ENCODE measurements at places on chromosomes 11 and 22. TPM values are rescaled to one million over a fixed set of nuclear protein-coding genes. Genes with fewer than 3 reads are reported as not detected.

Gene RASL10A
- 1.6 TPM for total RNA-seq

- DNase-seq, result no peak
- H3K4me3 ChIP-seq, result no peak overlapping the region
- H3K4me1 ChIP-seq, result no peaks in the 10 kb centered on the region
- H3K27ac ChIP-seq, result no peak overlapping the region
- H3K27me3 ChIP-seq, result no peaks in the 10 kb centered on the region
Observed at GRCh38 chr11:79860336-79860735, 419.5 kb upstream of the TENM4 start.

GRCh38 chr22:20154602-20155187, 3.8 kb upstream of the CCDC188 start:
- no peaks in the 10 kb centered on the region for H3K36me3 ChIP-seq
- peaks cover 7% of the 10 kb centered on the region for H3K27me3 ChIP-seq
- H3K4me3 ChIP-seq, result peak overlapping the region; percentile 28
- H3K27ac ChIP-seq, result no peak overlapping the region
- no peak for DNase-seq

DNA sequence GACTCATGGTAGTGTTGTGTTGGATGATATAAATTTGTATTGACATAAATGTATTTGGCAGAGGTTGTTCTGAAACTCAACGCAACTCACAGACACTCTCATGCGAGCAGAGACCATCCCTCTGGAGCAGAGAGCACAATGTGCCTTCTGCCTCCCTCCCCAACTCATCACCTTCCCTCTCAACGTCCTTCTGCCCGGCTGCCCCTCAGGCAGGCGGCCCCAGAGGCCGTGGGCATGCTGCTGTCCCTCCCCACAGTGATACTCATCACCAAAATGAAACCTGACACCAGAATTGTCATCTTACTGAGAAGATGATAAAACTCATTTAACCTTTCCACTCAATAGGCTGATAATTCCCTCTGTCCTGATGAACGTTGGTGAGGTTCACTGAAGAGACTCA, 260.6 kb downstream of the ETS1 start:
- H3K36me3 ChIP-seq, result no peaks in the 10 kb centered on the region
- H3K27ac ChIP-seq, result no peak overlapping the region
- DNase-seq, result no peak
- H3K4me3 ChIP-seq, result no peak overlapping the region
- no peaks in the 10 kb centered on the region for H3K27me3 ChIP-seq
- H3K4me1 ChIP-seq, result peaks cover 55% of the 10 kb centered on the region

Gene NRXN2
- total RNA-seq, result 0.89 TPM

Gene YPEL1
- 14.6 TPM for total RNA-seq

GRCh38 chr11:115159207-115159606, 345.0 kb downstream of the CADM1 start:
- H3K4me1 ChIP-seq, result no peaks in the 10 kb centered on the region
- H3K36me3 ChIP-seq, result no peaks in the 10 kb centered on the region
- DNase-seq, result no peak
- no peak overlapping the region for H3K27ac ChIP-seq
- no peak overlapping the region for H3K4me3 ChIP-seq
- H3K27me3 ChIP-seq, result no peaks in the 10 kb centered on the region

Gene GSTT2B
- 5.2 TPM for total RNA-seq

Gene OR8G1
- total RNA-seq, result not detected

Gene CELF1
- 89.7 TPM for total RNA-seq

- no peak overlapping the region for H3K4me3 ChIP-seq
- H3K4me1 ChIP-seq, result no peaks in the 10 kb centered on the region
- H3K36me3 ChIP-seq, result peaks cover 6% of the 10 kb centered on the region
- no peaks in the 10 kb centered on the region for H3K27me3 ChIP-seq
Observed at GRCh38 chr11:74282421-74282820, 29.0 kb downstream of the P4HA3 start.

GRCh38 chr11:15641271-15642045, 526.7 kb downstream of the INSC start:
- no peaks in the 10 kb centered on the region for H3K4me1 ChIP-seq
- H3K4me3 ChIP-seq, result no peak overlapping the region
- no peak overlapping the region for H3K27ac ChIP-seq
- no peak for DNase-seq
- H3K36me3 ChIP-seq, result no peaks in the 10 kb centered on the region

DNA sequence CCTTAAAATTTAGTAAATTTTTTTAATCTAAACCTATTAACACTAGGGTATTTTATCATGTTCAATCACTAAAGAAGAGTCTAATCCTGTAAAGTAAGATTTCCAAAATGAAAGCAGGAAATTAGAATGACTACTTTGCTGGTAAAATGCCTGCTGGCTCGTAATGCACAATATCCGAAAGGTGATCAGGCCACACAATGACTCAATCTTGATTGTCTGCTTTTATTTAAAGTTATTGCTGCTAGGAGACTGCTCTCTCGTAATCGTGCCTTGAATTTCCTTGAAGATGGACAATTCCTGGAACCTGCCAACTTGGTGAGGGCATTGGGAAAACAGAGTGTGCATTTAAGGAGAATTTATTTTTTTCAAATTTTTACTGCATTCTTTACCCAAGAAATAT, 1786.5 kb upstream of the RAG2 start:
- H3K27ac ChIP-seq, result no peak overlapping the region
- H3K27me3 ChIP-seq, result no peaks in the 10 kb centered on the region
- no peak for DNase-seq
- no peak overlapping the region for H3K4me3 ChIP-seq

- H3K27ac ChIP-seq, result no peak overlapping the region
- no peaks in the 10 kb centered on the region for H3K36me3 ChIP-seq
- H3K4me1 ChIP-seq, result no peaks in the 10 kb centered on the region
Observed at GRCh38 chr22:27820896-27821866, 19.6 kb upstream of the MN1 start.

DNA sequence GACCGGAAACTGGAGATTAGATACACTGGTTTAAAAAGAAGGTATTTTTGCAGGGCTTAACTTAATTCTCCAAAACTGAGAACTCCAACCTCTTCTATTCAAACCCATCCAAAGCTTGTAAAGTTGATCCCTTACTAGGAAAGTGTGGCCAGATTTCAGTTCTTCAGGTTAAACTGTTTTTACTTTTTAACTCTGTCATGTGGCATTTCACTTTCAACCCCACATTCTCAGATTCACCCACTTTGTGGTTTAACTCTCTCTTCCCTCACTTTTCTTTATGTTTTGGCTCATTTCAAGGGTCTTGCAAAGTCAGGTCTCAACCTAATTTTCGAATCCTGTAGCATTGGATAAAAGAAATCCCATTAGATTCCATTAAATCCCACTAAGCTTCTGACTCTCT, 75.4 kb downstream of the MPPED2 start:
- no peak overlapping the region for H3K4me3 ChIP-seq
- H3K36me3 ChIP-seq, result no peaks in the 10 kb centered on the region

GRCh38 chr11:77287615-77288273, 13.7 kb downstream of the GDPD4 start:
- H3K27me3 ChIP-seq, result peaks cover 4% of the 10 kb centered on the region
- H3K4me1 ChIP-seq, result no peaks in the 10 kb centered on the region
- H3K27ac ChIP-seq, result no peak overlapping the region
- H3K36me3 ChIP-seq, result no peaks in the 10 kb centered on the region

Gene KCNE3
- total RNA-seq, result 1.8 TPM

- H3K4me3 ChIP-seq, result no peak overlapping the region
- H3K27me3 ChIP-seq, result peaks cover 1% of the 10 kb centered on the region
- H3K27ac ChIP-seq, result no peak overlapping the region
- DNase-seq, result no peak
Observed at GRCh38 chr11:69040581-69041260, 8.0 kb upstream of the TPCN2 start.

Measured in heart right ventricle (tissue), 16 donors.